ENCODE measurements at places on chromosomes 11 and 22.

GRCh38 chr11:68168694-68169093, 44.4 kb downstream of the KMT5B start:
- no peak for DNase-seq

DNA sequence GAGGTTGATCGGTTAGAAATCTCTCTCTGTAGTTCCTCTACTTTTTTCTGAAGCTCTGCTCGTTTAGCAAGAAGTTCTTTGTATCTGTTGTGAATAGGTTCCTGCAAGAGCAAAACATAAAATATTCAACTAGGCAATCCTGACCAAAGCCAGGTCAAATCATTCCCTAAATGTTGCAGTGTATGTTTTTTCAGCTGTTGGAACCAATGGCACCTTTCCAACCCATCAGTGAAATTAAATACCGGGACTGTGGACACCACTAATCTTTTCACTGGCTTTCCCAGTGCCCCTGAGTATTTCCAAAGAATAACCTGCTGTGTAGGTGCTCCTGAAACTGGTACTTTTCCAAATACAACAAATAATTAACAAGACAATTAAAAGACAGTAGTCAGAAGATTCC, 45.1 kb downstream of the CEP57 start:
- no peak for DNase-seq

GRCh38 chr22:27991586-27992293, 72.7 kb upstream of the PITPNB start:
- no peak for DNase-seq

- no peak for DNase-seq
These were observed 19.7 kb downstream of the OR51E2 start for GRCh38 chr11:4677948-4678347.

GRCh38 chr11:61480994-61481335, 27.6 kb upstream of the LRRC10B start:
- DNase-seq: no peak

- DNase-seq: no peak
These were observed 5.8 kb upstream of the MIEF1 start for GRCh38 chr22:39496131-39496838.
